D341Med (cell line): ENCODE measurements at places on chromosomes 2 and 18.

DNA sequence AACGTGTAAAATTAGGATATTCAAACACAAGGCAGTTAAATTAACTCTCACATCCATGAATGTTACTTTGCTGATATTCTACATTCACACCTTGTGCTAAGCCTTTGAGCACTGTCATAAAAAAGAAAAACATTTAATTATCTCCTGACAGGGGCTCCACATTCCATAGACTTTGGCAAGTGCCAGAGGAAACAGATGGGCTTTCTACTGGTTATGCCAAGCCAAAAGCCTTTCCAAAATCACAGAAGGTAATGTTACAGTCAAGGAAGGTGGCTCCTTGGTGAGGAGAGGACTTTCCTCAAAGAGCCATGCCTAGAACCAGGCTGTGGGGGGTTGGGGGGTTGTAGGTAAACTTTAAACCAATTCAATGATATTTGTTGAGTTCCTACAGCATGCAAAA lies 12.4 kb downstream of the MYO5B start:
- DNase-seq: no peak

- DNase-seq: no peak
Measured at GRCh38 chr2:219829667-219830352, 202.4 kb downstream of the SLC4A3 start.

- DNase-seq: no peak
Measured at GRCh38 chr2:120452131-120452530, 106.2 kb downstream of the INHBB start.

DNA sequence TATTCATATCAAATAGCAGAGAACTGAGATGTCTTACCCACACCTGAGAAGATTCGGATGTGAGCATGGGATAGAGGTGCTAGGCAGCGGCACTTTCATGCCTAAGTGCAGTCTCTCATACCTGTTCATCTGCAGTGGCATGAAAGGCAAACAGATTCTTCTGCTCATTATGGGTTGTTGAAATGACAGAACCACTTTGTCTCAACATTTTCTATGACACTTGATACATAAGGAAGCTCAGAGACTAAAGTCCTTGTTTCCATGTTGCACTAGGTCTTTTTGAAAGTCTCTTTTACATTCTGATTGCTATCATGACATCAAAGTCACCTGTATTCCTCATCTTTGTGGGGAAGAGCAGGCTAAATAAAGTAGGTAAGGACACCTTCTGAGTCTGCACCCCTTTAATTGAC lies 8.0 kb upstream of the SCN1A start:
- no peak for DNase-seq

GRCh38 chr2:237213315-237214022 lies 127.8 kb downstream of the COPS8 start:
- no peak for DNase-seq

- DNase-seq: no peak
Measured at GRCh38 chr2:232979871-232980461, 33.1 kb downstream of the NGEF start.

DNA sequence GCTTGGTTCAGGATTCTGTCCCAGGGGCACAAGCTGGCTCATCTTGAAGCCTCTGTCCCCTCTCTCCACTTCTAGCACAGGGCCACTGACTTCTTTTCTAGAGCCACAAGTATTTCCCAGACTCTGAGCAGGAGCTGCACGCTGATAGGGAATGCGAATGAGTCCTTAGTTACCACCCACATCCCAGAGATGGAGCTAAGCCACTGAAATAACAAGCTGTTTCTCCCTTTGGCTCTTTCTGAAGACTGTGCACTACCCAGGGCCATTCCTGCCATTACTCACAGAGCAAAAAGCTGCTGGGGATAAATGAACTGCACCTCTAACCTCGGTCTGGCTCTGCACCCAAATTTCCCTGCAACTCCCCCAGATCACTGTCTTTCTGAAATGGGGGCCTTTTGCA lies 70.6 kb downstream of the TSN start:
- no peak for DNase-seq

DNA sequence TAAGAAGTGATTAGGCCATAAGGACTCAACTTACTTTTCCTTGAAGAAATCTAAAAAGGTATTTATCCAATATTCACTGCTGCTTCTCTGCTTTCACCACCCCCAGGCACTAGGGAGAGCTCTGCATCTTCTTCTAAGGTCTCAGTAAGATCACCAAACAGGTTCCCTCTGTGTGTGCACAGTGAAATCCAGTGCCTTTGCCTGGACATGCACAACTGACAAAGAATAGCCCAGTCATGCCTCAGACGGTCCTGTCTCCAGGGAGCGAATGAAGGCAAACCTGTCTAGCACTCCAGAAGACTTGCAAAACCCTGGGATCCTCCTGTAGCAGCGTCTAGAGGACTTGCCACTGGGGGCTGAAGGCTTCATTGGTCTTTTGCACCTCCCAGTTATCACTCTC lies 344.5 kb upstream of the LRATD1 start:
- DNase-seq: no peak

DNA sequence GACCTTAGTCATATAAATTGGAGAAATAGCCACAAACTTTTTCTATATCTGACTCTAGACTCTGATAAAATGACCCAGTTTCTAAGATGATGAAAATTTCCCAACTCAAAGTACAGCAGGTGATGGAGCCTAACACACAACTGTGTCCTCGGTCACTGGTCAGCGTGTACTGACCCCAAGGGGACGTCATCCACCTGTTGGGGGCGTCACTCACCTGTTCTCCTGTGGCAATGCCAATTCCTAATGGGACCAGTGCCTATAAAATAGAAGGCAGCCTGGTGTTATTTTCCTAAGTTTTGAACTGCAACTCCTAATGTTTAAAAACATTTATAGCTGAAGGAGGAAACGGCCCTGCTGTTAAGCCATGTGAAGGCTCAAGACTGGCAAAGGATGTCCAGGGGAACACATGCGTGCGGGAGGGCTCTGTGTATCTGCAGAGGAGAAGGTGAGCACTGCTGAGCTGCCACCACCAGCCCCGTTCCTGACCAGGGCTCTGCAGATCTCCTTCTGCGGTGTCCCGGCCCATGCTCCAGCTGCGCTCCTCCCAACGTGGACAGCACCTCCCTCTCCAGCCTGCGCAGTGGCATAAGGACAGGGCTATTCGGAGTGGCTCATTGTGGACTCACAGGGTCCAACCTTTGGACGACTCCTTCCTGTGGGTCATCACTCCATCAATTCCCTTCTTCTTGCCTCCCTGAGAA lies 21.2 kb downstream of the TYMS start:
- DNase-seq: no peak

GRCh38 chr2:133955169-133955568 lies 298.7 kb upstream of the MGAT5 start:
- DNase-seq: no peak

- no peak for DNase-seq
Measured at GRCh38 chr2:213669657-213670056, 385.4 kb downstream of the SPAG16 start.

DNA sequence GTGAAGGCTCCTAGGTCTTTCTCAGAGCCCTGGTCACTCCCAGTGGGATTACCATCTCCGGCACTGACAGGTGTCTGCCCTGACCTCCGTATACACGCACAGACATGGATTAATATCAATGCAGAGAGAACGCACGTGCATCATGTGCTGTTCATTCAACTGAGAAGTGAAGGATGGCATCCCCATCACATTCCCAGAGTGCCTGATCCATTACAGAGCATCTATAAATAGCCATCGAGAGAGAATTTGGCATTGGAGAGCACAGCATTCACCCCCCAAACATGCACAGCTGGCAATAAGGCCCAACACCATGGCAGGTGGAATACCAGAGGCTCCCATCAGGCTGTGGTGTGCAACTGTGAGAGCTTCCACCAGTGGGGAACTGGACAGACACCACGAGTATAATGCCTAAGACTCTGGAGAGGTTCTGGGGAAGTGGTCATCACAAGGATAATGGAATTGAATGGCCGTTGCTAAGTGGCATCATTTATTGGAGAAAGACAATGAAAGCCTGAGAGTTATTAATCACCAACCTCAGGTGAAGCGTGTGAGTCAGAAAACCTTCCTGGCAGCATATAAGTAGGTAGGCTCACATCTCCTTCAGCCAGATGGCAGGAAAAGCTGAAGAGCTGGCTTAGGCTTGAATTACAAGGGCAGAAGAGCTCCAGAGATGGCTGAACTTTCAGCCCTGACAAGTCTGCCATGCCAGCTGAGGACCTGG lies 244.5 kb upstream of the ID2 start:
- DNase-seq: no peak

DNA sequence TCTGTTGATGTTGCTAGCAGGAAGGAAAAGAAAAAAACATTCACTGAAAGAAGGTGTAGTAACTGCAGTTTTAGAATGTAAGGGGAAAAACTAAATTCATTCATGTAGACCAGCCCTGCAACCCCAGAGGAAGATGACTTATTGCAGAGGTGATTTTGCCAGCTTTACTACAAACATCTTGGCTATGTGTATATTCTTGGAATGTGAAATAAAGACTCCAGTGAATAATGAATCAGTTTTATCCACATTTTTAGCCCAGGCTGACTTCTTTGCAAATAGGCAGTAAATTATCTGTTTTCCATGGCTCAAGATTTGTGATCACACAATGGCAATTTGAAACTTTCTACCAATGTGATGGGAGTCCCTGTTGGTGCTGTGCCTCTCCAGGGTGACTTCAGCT lies 206.1 kb upstream of the SETBP1 start:
- no peak for DNase-seq

- DNase-seq: no peak
Measured at GRCh38 chr2:226077031-226077430, 677.5 kb downstream of the NYAP2 start.

GRCh38 chr2:69300650-69301049 lies 86.4 kb downstream of the GFPT1 start:
- DNase-seq: no peak

GRCh38 chr2:107380912-107381311 lies 445.8 kb upstream of the RGPD4 start:
- no peak for DNase-seq

- DNase-seq: no peak
Measured at GRCh38 chr18:57015451-57015850, 131.4 kb upstream of the BOD1L2 start.

DNA sequence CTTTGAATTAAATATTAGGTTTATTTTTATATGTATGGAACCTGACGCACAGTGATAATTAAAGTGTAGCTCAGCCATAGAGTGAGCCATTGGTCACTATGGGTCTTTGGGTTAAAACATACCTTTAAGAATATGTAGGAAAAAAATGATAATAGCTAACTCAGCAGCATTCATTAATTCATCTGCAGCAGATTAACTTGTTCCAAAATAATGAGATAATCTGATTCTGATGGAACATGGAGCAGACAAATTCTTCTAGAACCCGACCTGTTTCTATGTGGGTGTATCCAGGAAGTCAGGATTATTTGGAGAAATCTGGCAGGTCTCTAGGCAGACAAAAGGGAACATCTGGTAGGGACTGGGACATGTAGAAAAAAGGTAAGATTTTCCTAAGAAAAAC lies at the start of gene XIRP2:
Gene XIRP2 (plus strand): TSS at position 301 of the 400 bp plus-strand sequence. CDS start 15,003 bp downstream, outside the sequence.
- DNase-seq: no peak

DNA sequence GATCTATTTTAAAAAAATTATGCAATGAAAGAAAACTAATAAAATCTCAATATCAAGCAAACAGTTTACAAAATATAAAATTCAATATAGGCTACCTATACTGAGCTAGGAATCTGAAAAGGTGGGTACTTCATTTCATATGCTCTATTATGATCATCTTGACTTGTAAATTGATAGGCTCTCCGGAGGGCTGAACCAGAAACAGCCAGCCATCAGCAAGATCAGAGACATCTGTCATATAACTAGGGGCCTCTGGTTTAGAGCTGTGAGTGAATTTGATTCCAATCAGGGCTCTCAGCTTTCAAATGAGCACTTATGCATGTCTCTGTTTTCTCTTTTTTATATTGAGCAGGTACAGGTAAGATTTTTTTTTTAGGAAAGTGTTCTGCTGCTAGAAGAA lies 114.2 kb downstream of the SPHKAP start:
- no peak for DNase-seq

GRCh38 chr2:10223932-10224720 lies 78.6 kb upstream of the HPCAL1 start:
- no peak for DNase-seq

DNA sequence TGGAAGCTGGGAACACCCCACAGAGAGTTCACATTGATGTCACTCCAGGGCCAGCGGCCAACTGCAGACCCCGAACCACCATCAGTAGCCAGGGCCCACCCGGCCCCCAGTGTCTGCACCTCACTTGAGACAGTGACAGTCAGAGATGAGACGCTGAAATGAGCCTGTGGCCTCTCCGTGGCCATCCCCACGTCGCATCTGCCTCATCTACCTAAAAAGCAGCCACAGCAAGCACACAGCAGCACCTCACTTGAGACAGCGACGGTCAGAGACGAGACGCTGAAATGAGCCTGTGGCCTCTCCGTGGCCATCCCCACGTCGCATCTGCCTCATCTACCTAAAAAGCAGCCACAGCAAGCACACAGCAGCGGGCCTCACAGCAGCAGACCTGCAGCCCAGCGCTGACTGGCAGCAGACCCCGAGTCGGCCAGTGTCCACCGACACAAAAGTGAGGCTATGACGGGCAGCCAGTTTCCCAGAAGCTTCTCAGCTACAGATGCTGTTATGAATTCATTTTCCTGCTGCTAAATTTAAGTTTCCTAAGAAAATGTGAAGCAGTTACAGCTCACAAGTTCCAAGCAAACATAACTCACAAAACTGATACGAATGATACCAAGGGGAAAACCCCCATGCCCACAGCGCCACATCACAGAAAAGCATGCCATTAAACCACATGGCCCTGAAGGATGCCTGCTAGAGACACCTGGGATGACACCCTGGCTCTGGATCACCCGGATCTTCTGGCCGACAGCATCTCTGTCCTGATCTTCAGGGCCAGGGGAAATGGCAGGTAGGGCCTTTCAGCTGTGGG lies 27.7 kb downstream of the SNORC start:
- no peak for DNase-seq

- DNase-seq: no peak
Measured at GRCh38 chr18:49339146-49339545, 121.3 kb downstream of the DYM start.

GRCh38 chr2:127175751-127176354 lies 44.2 kb downstream of the CYP27C1 start:
- no peak for DNase-seq

DNA sequence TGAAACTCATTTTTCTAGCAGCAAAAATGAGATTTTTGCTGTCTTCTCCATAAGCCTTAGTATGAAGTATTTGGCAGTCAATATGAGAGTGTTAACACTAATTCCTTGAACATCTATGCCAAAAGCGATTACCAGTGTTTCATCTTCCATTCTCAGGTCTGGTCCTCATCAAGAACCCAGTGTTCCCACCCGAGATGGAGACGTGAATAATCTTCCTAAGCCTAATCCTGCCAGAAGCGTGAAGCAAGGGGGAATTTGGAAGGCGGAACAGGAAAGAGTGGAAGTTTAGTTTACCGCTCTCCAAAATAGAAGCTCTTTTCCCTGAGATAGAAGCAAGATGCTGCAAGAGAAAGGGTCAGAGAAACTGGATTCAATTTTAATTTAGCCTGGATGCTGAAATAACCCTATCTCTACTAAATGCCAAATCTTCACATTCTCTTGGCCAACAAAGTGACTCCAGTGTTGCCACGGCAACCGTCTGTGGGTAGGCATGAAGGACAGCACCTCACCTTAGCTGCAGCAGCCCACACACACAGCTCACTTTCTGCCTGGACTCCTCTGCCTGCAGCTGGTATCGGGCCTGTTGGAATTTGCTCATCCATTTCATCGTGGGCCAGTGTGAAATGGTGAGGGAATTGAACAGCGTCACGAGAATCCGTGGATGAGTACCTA lies 711.1 kb downstream of the CBLN2 start:
- no peak for DNase-seq

GRCh38 chr2:142142595-142142994 lies 11.8 kb upstream of the LRP1B start:
- peak; percentile 4 for DNase-seq

GRCh38 chr18:944440-944839 lies 39.8 kb downstream of the ADCYAP1 start:
- no peak for DNase-seq

GRCh38 chr2:149365931-149366583 lies 35.7 kb downstream of the LYPD6 start:
- no peak for DNase-seq
